K562 (cell line): ENCODE measurements at places on chromosomes 7 and 10.

DNA sequence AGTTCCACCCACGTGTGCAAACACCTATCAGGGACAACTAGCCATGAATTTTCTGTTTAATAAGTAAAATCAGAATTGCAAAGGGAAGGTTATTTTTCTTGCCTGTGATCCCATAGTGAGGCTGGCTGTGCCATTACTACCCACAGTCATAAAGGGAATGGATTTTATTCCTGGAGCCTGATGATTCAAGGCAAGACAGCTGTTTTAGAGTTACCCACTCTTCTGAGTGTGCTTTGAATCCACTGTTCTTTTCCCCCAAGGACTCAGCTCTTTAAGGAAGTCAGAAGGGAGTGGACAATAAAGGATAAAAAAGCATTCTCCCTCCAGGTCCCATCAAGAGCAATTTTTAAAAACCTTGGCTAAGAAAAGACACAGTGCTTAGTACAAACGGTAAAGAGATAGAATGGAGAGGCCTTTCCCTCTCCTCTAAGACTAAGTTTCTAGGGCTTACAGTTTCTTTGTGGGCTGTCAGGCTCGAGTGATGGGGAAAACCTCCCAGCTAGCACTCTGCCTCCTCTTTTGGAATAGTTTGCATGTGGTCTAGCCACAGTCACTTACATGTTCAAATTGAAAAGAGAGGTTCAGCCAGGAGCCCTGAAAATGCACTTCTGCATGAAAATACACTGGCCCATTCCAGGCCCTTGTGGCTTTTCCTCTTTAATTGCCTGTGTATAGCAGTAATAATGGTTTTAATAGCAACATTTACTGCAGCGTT is 5.1 kb upstream of the LRRC4 start:
- no peak for DNase-seq

- peak; percentile 32 for DNase-seq
Measured at GRCh38 chr10:99658622-99659030, 683 bp upstream of the ENTPD7 start.

DNA sequence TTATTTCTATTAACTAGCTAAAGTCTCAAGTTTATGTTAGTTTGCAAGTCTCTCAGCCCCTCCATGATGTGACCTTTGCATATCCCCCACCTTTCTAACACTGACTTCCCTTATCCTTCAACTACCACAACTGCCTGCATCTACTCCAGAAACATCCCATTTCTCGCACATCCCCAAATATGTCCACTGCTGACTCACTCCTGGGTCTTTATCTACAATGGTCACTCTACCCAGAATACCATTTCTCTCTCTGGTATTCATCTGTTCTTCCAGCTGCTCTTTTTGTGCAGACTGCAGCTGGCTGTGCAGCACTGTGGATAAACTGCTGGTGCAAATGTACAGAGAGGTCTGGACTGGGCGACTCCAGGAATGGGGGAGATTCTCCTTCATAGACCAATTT is 32.7 kb upstream of the PRSS1 start:
- peak; percentile 28 for DNase-seq

GRCh38 chr7:6578114-6579084 is 1.1 kb downstream of the ZDHHC4 start:
- no peak for DNase-seq

GRCh38 chr10:26291721-26292480 is 75.3 kb downstream of the GAD2 start:
- no peak for DNase-seq

GRCh38 chr7:22153432-22154142 is 203.4 kb downstream of the RAPGEF5 start:
- no peak for DNase-seq

DNA sequence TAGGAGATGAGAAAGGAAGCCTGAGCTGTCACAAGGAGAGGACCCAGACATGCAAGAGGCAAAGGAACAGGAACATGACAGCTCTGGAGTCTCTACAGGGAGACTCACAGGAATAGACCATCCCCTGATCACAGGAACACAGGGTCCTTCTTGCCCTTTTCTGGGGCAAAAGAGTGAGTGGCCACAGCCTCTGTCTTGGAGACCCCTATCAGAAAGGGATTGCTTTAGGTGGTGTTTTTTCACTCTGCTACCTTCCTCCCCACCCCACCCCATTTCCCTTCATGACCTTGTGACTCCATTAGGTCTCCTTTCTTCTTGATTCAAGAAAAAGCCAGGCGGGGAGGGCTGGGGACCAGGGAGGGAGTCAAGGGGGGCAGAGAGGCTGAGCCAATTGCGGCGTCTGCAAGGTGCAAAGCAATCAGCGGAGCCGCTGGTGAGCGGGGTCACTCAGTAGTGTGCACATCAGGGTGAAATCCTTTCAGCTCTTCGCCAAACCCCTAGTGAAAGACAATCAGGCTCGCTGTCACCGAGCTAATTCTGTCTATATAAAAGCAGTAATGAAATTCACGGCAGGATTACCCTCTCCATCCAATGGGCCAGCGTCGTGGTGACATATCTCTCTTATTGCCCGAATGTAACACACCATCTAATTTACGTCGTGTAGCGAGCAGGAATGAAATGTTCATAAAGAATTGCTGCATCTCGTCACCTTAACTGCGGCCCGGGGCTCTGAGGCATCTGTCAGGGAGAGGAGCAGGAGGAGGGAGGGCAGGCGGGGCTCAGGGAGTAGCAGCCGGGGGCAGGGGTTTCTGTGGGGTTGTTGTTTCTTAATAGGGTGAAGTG is 31.5 kb upstream of the BTRC start:
- DNase-seq = no peak

- no peak for DNase-seq
Measured at GRCh38 chr7:28550580-28551186, 138.4 kb downstream of the CREB5 start.
